Smooth muscle cell of the umbilical artery (primary cell): ENCODE measurements at places on chromosomes 3 and 15. TPM values are rescaled to one million over a fixed set of nuclear protein-coding genes. Genes with fewer than 3 reads are reported as not detected.

The TBC1D5 gene
- total RNA-seq = 78.1 and 104 TPM in 2 replicates

The CIB1 gene
- total RNA-seq = 30.3 and 33.3 TPM in 2 replicates

The SLC2A2 gene
- not detected in 2 replicates for total RNA-seq

The MKRN2OS gene
- total RNA-seq = not detected in 2 replicates

The ZPLD1 gene
- total RNA-seq = 0.42 and 0.59 TPM in 2 replicates

The TMEM45A gene
- total RNA-seq = 53.7 and 107 TPM in 2 replicates

The AEN gene
- total RNA-seq = 94.3 and 98.9 TPM in 2 replicates

The MLF1 gene
- 10.2 and 13.7 TPM in 2 replicates for total RNA-seq

The XCR1 gene
- not detected in 2 replicates for total RNA-seq

The UACA gene
- total RNA-seq = 192 and 238 TPM in 2 replicates

The IGDCC3 gene
- not detected in 2 replicates for total RNA-seq

The PPARG gene
- total RNA-seq = 1.2 and 5.5 TPM in 2 replicates

The TUSC7 gene
- total RNA-seq = not detected in 2 replicates

The NEK10 gene
- total RNA-seq = 2.7 and 3.8 TPM in 2 replicates

The CYP19A1 gene
- total RNA-seq = not detected in 2 replicates

The CACNA2D2 gene
- 0.05 TPM in 1 of 2 replicates, not detected in the other for total RNA-seq

The LTK gene
- total RNA-seq = under 0.01 and 0.18 TPM in 2 replicates

The PAQR5 gene
- total RNA-seq = 0.09 and 0.59 TPM in 2 replicates

The WDR73 gene
- total RNA-seq = 22.2 and 28.5 TPM in 2 replicates

The SLC6A1 gene
- total RNA-seq = under 0.01 and 0.05 TPM in 2 replicates

The FES gene
- 15.4 and 27.4 TPM in 2 replicates for total RNA-seq

The TUBGCP4 gene
- 9.8 and 14.2 TPM in 2 replicates for total RNA-seq

The ABI3BP gene
- 2.4 and 53.3 TPM in 2 replicates for total RNA-seq

The SLCO3A1 gene
- total RNA-seq = 0.30 and 0.60 TPM in 2 replicates

The IMP3 gene
- total RNA-seq = 57.8 and 97.7 TPM in 2 replicates

The GOLGA8T gene
- total RNA-seq = not detected in 2 replicates

The CFAP91 gene
- 1.8 TPM in 1 of 2 replicates, not detected in the other for total RNA-seq
